ENCODE measurements at places on chromosomes 11 and 22.

DNA sequence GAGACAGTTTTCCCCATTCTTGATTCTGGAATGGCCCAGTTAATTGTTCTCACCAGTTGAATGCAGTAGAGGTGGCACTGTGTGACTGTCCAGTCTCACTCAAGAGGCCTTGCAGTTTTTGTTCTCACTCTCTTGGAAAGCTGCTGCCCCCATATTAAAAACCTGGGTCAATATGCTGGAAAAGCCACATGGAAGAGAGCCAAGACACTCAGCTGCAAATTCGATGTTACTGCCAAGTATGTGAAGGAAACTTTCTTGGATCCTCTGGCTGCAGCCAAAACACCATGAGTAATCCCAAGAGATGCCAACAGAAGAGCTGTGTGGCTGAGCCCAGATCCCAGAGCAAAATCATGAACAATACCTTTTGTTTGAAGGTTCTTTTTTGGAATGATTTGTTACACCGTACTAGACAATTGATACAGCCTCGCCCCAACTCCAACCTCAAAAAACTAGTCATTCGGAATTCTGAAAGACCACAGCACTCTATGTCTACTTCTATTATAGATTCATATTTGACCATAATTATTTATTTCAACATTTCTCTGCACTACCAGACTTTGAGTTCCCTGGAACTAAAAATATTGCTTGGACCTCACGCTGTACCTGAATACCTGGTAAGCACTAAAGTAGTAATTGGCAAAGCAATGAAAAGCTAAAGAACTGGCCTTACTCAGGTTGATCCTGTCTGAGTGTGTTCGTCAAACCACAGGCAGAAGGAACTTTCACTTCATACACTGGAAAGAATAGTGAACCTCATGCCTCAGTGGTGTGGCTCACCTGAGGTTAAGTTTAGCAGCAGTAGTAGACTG is 378.8 kb downstream of the ETS1 start:
- no peak for DNase-seq

GRCh38 chr11:104964247-104964646 is 4.1 kb downstream of the CASP4 start:
- DNase-seq = no peak

DNA sequence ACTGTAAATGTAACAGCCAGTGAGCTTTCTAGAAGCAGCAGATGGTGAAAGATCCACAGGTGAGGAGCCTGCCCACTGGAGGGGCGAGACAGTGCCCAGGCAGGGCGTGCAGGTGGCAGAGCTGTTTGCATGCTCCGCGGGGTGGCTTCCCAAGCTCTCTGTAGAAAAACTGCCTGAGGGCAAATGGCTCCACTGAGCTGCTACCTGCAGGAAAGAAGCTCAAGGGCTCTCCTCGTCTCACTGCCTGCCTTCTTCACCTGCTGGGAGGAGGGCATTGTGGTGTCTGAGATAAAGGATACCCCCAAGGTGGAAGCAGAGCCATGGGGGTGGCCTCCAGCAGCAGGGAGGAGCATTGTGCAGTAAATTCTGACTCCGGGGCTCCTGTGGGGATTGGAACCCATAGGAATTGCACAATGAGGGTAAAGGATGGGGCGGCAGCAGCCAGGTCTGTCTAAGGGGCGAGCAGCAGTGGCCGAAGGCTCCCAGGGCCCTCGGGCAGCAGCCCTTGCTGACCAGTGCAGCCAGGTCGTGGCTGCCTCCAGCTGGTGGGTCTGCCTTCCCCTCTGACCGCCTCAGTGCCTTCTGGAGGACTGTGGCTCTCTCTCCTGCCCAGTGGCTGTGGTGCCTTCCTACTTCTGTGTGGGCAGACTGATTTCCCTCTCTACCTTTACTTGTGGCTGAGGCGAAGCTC is 28.0 kb upstream of the CABP7 start:
- DNase-seq = no peak

- no peak for DNase-seq
Measured at GRCh38 chr11:76550781-76551180, 106.0 kb downstream of the EMSY start.

DNA sequence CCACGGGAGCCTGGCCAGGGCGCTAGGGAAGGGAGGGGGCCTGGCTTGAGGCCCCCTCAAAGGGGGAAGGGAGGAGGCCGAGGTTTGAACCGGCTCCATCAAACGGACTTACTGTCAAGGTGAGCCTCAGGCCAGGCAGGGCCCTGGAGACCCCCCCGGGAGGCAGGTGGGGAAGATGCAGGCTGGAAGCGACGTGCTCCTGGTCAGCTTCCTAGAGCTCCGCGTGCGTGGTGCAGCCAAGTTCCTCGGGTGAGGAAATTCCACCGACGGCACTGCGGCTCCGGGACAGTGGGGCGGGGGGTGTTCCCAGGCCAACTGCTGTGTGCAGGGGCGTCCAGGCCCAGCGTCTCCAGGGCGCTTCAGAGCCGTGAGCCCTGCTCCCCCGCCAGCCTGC is 7.2 kb upstream of the TRABD start:
- DNase-seq = no peak

GRCh38 chr22:28544431-28544868 is 135.2 kb downstream of the TTC28 start:
- DNase-seq = no peak

DNA sequence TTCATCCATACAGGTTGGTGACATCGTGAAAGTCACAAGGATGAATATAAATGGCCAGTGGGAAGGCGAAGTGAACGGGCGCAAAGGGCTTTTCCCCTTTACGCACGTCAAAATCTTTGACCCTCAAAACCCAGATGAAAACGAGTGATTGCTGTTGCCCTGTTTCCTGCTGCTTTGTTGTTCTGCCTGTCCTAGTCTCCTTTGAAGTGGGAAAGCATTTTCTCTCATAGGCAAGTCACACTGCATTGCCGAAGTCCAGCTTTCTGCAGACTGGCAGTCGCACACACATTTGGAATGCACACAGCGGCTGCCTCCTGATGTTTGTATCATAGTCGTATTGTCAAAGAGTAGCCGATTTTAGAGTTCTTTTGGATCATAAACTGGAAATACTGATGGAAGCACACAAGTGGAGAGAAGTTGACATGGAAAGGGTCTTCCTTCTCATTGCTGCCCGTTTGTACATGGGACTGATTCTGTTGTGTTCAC is 17.3 kb upstream of the AIFM3 start:
- DNase-seq = no peak

DNA sequence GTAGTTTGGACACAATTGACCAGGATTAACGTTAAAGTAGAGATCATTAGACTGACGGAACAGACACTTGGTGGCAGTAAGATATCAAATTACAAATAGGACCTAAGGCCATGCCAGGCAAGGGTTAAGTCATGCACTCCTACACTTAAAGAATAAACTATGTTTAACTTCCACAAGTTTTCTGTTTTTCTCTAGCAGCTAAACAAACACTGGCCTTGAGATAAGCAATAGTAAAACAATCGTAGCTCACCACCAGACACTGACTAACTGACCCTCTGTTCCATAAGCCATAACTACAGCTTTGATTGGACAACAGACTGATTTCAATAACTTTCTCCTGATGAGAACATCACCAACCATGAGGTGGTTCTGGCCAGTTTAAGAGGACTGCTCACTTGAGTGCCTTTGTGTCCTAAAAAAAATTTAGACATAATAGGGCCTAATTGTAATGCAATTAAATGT is 2.0 kb upstream of the CEP126 start:
- DNase-seq = no peak

DNA sequence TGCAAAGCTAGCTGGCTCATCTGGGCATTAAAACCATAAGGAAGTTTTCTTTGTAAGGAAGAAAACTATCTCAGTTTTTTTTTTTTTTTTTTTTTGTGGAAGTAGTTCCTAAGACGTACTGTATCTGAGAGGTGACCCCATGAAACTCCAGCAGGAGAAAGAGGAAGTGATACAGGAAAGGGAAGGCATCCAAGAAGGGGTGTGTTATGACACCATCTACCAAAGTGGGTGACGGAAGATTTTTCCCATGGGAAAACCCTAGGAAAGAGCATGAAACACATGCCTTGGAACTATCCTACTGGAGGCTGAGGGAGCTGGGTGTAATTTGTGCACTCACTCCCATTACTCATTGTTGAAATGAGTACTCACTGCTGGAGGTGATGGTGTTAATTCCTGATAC is 63.8 kb upstream of the ARHGAP20 start:
- DNase-seq = no peak

GRCh38 chr22:31532060-31532459 is 35.7 kb downstream of the SFI1 start:
- DNase-seq = no peak

GRCh38 chr11:12249590-12250260 is 127.6 kb upstream of the PARVA start:
- no peak for DNase-seq

DNA sequence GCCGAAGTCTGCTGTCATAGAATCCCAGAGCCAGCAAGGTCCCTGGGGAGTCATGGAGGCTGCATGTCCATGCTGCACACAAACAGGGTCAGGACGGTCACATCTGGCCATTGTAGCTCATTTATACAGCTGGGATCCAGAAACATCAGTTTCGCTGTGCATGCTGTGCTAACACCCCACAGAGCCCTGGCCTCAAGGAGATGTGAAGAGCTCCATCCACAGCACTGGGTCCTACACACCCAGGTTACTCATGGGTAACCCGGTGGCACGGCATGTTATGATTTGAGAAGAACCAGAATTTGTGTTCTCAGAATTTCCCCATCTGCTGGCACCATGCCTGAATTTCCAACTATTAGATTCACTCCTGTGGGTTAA is 146.3 kb upstream of the ARHGAP20 start:
- no peak for DNase-seq

DNA sequence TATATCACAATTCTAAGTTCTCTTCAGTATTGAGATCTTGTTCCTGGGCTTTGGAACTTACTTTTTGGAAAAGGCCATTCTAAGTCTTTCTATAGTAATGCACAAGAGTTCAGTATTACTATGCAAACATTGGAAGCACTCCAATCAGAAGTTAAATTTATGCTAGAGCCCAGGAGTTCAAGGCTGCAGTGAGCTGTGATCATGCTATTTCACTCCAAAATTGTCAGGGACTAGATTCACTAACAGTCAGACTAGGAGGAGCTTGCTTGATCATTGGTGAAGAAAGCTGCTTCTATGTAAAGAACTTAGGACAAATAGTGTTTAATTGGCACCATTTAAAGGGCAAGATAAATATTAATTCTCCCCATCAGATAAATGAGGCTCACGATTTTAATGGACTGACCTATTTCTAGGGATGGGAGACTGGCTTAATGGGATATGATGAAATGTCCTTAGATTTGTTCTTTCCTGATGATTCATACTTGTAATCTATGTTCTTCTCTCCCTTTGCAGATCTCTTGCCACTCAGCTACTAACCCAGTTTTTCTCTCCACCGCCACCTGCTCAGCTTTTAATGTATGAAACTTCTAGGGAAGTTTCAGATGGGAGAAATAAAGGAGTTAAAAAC is 32.6 kb upstream of the TMEM123 start:
- no peak for DNase-seq

DNA sequence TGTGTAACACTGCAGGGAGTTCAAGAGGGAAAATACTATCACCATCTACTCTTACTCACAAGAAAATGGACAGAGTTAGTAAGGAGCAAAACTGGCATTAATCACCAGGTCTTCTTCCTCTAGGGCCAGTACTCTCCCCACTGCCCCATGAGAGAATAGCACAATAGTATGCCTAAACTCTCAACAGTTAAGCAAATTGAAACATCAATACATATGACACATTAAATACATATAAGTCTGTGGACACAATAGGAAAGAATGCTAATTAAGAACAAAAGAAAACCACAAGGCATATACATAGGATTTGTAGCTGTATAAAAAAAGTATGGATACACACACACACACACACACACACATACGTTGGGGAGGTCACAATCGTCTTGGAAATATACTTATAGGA is 197.9 kb upstream of the BDNF start:
- no peak for DNase-seq

DNA sequence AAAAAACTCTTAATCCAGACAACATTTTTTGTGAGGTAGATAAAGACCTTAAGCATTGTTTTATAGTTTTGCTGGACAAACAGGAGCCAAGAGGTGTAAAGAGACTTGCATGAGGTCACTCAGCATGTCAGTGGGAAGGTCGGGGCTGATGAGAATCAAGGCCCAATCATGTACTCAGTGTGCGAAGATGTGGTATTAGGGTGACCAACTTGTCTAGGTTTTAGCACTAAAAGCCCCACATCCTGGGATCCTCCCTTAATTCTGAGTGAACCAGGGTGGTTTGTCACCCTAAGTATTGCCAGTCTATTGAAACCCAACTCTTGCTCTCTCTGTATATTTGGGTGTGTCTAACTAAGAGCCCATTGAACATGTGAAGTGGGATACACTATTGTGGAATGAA is 19.5 kb upstream of the SORL1-AS1 start:
- DNase-seq = no peak

DNA sequence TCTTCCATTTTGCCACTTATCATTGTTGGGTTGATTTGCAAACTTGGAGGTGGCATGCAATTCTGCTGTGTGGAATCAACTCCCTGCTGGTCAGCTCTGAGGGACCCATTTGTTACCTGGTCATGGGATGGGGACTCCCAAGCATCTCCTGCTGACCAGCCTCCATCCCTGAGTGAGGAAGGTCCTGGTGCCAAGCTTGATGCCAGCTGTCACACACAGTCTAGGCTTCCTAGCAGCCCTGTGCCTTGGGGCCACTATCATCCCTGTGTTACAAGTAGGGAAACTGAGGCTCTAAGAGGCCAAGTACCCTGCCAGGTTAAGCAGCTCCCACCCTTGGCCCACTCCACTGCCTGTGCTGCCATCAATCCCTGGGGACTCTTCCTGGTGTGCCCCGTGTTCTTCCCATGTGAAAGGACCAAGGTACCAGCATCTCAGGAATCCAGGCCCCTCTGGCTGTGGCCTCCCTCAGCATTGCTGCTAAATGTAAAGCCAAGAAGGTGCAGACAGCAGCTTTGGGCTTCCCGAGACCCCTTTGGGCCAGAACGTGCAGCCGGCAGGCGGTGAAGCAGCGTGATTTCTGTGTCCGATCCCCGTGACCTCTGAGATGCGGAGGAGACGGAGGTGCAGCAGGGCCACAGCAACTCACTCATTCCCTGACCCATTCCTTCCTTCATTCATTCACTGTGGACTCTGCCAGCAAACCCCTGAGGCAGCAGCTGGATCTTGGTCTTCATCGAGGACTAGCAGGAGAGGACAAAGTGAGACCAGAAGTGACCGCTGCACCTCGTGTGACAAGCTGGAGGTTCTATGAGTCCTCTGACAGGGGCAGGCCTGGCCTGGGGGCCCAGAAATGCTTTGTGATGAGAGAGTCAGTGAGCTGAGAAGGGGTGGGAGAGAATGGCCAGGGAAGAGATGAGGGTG is 49.7 kb downstream of the MYEOV start:
- DNase-seq = no peak

DNA sequence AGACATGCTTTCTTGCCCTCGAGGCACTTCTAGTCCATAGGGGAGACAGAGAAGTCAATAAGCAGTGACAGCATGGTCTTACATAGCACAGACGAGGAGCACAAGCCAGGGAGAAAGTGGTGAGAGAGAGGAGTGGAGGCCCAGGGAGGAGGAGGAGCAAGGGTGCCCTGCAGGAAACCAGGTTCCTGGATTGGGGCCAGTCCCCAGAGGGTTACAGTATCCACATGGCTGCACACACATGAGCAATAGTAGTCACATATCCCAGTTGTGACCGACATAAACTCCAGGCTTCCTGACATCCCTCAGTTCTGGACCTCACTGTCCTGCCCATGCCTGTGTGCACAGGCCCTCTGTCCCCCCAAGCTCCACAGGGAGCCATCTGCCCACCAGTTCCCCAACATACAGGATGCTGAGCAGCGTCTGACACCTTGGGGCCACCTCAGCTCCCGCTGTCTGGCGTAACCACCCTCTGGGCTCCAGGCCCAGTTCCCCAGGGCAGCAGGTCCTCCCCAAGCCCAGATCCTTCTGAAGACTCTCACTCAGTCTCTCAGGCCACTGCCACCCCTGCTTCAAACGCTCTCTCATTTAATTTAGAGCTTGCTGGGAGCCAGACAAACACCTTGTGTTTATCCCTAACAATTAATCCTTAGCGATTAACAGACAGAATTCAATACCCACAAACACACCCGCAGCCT is 53.7 kb downstream of the DSCAML1 start:
- no peak for DNase-seq

All from stimulated activated naive CD4-positive, alpha-beta T cell treated with Interleukin-2 at 50 U/mL for 16 hours (primary cell).